Stimulated activated CD8-positive, alpha-beta memory T cell treated with anti-CD3 and anti-CD28 coated beads, Interleukin-4, amount 100 ng/mL, for 48 hours (primary cell): ENCODE measurements at places on chromosomes 16 and 17.

DNA sequence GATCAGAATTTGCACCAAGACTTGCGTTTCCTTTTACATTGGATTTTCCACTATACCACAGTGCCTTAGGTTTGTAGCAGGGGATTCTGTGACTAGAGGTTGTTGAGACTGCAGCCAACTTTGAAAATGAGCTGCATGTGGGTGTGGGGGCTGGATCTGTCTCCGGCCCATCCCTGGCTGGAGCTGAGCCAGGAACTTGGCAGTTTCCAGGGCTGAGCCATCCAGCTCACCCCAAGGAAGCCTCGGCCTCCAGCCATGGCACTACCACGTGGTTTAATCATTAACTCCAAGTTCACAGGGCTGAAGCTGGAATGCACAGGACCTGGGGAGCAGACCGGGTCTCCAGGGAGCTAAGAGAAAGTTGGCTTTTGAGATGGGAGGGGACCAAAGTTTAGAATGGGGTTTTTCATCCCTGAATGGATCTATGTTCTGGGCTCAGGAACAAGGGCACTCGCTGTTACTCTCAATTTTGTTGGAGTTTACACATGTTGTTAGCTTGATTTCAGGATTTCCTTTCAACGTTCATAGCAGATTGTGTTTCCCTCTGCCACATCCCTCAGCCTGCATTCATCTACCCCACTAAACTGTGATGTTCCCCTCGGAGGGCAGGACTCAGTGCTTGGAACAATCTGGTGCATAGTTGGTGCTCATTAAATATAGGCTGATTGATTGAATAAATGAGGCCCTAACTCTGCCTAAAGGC, 42.3 kb upstream of the HNF1B start:
- no peak for DNase-seq

- DNase-seq: no peak
Measured at GRCh38 chr17:5866978-5867377, 203.2 kb upstream of the WSCD1 start.

- DNase-seq: no peak
Measured at GRCh38 chr16:15587152-15587825, 55.7 kb downstream of the MARF1 start.

GRCh38 chr17:51703361-51704341, 443.3 kb downstream of the UTP18 start:
- no peak for DNase-seq

DNA sequence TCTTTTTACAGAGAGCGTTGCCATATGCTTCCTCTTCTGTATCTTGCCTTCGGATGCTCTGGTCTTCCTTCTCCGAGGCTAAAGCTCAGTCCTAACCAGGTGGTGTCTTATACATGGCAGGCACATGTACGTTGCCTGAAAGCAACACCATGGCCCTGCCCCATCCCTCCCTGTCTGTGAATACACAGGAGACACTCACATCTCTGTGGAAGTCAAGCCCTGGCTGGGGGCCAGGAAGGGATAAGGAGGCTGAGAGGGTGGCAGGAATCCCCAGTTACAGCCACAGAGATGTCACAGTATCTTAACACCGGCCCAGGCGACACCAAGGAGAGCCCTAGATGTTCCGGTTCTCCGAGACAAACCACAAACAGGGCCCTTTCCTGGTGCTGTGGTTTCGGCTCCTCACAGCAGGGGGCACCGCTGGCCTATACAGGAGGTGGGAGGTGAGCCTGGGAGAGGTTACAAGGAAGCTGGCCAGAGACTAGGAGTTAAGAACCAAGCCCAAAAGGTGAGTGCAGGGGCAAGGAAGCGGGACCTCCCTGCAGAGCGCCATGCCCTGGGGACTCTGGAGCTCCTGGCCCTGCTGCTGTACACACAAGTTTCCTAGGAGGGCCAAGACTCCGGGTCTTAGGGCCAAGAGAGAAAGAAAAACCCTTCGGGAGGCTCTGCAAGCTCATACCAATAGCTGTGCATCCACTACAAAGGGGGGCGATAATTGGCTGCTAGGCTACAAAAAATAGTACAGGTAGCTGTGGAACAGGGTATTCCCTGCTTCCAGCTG, 41.7 kb downstream of the SRL start:
- peak; percentile 57 for DNase-seq

DNA sequence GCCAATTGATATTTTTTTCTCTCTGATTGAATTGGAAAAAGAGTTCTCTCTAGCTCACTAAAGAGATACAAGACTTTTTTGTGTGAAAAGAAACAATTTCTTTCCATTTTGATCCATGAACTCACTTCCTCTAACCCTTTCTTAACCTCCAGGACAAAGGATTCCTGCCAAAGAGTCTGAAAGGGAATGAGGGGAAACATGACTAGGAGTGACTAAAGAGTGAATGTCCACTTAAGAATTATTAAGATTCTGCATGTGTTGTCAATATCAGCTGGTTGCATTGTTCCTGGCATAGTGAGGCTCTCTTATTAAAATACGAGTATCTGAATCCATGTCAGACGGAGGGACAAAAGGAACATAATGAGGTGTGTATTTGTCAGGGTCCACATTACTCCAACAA, 344.7 kb downstream of the GRIN2A start:
- DNase-seq: no peak

DNA sequence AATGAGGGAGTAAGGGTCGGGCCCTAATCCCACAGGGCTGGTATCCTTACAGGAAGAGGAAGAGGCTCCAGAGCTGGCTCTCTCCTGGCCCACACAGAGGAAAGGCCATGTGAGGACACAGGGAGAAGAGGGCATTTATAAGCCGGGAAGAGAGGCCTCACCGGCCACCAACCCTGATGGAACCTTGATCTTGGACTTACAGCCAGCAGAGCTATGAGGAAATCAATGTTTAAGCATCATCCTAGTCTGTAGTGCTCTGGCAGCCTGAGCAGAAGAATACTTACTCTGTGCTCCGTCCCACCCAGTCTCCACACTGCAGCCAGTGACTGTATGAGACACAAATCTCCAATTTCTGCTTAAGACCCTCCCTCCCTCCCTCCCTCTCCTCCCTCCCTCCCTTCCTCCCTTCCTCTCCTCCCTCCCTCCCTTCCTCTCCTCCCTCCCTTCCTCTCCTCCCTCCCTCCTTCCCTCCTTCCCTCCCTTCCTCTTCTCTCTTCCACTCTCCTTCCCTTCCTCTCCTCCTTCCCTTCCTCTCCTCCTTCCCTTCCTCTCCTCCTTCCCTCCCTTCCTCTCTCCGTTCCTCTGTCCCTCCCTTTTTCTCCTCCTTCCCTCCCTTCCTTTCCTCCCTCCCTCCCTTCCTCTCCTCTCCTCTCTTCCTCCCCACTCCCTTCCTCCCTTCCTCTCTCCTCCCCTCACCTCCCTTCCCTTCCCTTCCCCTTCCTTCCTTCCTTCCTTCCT, 8.9 kb upstream of the TMEM220 start:
- no peak for DNase-seq

DNA sequence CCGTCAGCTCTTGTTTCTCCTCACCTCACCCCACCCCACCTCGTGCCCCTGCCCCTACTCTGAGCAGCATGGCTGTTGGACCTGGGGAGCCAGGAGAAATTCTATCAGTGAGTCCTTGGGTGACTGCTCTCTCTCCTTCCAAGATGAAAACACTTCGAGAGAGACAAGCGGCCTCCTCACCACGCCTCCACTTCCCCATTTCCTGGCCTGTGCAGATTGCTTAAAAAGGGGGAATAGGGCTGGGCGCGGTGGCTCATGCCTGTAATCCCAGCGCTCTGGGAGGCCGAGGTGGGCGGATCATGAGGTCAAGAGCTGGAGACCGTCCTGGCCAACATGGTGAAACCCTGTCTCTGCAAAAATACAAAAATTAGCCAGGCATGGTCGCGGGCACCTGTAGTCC, 9.5 kb downstream of the DLX4 start:
- DNase-seq: no peak

DNA sequence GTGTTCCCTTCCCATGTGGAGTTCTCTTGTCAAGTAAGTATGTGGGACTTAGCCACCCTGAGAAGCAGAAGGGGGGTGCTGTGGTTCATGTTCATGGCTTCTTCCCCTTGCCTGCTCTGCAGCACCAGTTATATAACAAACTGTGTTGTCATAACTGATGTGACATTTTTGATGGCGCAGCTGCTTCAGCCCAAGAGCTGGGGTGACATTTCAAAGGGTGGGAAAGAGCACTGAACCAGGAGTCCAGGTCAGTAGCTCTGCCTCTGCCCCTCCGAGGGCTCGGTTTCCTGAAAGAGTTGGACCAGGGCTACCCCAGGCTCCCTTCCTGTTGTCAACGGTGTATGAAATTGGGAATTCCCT, 7.4 kb downstream of the GNAO1 start:
- no peak for DNase-seq

DNA sequence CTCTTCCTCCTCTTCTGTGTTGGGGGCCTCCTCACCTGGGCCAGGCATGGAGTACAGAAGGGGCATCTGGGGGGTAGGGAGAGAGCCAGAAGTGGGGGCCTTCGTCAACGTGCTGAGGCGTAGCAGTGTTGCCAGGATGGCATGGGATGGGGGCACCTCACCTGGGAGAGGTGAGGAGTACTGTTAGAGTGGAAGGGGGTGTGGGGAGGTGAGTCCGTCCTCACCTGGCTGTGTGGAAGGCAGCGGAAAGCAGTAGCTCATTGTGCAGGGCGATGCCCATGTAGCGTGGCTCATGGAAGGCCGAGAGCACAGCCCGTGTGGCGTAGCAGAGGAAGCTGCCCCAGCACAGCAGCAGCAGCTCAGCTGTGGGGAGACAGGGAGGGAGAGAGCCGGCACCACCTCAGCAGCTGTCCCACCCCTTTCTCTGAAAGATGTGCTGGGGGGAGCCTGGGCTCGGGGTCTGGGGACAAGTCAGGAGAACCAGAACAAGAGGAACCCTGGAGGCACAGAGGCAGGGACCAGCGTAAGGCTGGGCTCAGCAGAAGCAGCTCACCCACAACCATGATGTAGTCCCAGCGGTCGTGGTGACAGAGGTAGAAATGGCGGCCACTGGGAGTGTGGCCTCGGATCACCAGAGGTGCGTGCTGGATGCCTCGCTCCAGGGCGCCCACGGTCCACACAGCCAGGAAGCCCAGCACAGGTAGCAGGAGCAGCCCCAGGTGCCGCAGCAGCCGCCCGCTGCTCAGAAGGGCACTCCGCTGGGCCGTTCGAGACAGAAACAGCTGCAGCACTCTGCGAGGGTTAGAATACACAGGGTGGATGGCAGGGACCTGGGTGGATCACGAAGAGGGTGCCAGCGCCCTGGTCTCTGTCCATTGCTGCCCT, 9.0 kb downstream of the GPR179 start:
- DNase-seq: no peak

DNA sequence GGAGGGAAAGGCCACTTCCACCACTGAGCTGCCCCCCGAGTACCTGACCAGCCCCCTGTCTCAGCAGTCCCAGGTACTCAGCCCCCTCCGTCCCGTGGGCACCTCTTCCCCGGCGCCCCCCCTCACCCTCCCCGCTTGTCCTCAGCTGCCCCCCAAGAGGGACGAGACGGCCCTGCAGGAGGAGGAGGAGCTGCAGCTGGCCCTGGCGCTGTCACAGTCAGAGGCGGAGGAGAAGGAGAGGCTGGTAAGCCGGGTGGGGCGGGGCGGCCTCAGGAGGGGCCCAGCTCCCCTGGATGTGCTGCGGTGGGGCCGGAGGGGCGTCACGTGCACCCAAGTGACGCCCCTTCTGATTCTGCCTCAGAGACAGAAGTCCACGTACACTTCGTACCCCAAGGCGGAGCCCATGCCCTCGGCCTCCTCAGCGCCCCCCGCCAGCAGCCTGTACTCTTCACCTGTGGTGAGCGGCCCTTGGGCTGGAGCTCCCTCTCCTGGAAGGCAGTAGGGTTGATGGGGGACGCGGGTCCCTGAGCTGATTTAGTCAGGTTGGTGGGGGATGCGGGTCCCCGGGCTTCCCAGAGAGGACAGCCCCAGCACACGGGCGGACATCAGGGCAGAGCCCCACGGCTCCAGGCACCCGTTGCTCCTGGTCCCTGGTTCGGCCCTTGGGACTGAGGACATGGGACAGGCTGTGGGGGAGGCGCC, 9.5 kb upstream of the MRPL12 start:
- DNase-seq: no peak

- no peak for DNase-seq
Measured at GRCh38 chr16:4692460-4693295, 684 bp upstream of the NUDT16L1 start.

- no peak for DNase-seq
Measured at GRCh38 chr17:37664214-37664613, 21.0 kb upstream of the DDX52 start.

GRCh38 chr17:77475016-77475976, 334.5 kb downstream of the SEC14L1 start:
- DNase-seq: peak; percentile 84

DNA sequence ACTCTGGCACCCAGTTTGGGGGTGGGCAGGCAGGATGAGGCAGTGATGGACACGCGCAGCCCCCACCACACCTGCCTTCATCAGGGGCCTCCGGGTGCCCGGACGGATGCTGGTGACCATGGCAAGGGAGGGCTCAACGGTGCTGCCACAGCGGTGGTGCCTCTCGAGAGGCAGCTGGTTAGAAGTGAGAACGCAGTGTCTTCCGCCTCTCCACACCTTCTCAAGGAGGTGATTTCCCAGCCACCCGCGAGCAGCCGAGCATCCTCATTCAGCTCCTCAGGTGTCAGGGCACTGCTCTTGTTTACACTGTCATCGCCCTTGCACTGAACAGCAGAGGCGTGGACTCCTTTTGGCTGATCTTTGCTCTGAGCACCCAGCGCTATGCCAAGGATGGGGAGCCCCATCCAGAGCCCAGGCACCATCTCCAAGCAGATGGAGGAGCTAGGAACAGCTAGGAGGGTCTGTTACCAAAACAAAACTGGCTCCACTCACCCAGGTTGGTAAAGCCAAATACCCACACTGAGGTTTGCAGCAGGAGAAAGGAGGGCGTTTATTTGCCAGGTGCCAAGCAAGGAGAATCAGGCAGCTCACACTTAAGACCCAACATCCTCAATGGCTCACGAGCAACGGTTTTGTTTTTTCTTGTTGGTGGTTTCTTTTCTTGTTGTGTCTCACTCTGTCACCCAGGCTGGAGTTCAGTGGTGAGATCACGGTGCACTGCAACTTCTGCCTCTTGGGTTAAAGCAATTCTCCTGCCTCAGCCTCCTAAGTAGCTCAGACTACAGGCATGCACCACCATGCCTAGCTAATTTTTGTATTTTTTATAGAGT, 174.3 kb upstream of the TNRC6C start:
- peak; percentile 67 for DNase-seq

GRCh38 chr17:20087538-20088250, 78.5 kb downstream of the SPECC1 start:
- no peak for DNase-seq

- DNase-seq: no peak
Measured at GRCh38 chr16:50940275-50940854, 198.5 kb downstream of the CYLD start.

- no peak for DNase-seq
Measured at GRCh38 chr16:79943736-79944135, 343.2 kb upstream of the MAF start.

- DNase-seq: no peak
Measured at GRCh38 chr16:81697616-81698309, 81.3 kb upstream of the PLCG2 start.

GRCh38 chr16:89197033-89197632, 3.2 kb downstream of the SLC22A31 start:
- no peak for DNase-seq
